ENCODE measurements at places on chromosomes 4 and X.

DNA sequence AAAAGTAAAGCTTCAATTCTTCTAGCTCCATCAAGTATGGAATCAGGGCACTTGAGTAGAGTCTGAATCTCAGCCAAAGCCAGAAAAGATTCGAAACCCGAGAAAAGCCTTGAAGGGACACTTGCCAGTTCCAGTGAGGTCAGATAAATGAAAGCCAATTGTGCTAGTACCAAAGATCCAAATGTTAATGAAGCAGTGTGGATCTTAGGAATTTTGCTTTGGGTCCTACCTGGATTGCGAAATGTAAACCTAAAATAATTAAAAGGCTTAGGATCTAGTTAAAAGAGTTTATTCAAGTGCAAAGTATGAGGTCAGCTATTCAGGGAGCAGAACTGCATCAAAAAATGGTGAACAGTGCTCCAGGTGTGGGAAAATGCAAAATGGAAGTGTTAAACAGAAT, 552.6 kb downstream of the NAP1L3 start:
- no peak for DNase-seq

GRCh38 chr4:125283707-125284279, 31.0 kb upstream of the FAT4 start:
- no peak for DNase-seq

DNA sequence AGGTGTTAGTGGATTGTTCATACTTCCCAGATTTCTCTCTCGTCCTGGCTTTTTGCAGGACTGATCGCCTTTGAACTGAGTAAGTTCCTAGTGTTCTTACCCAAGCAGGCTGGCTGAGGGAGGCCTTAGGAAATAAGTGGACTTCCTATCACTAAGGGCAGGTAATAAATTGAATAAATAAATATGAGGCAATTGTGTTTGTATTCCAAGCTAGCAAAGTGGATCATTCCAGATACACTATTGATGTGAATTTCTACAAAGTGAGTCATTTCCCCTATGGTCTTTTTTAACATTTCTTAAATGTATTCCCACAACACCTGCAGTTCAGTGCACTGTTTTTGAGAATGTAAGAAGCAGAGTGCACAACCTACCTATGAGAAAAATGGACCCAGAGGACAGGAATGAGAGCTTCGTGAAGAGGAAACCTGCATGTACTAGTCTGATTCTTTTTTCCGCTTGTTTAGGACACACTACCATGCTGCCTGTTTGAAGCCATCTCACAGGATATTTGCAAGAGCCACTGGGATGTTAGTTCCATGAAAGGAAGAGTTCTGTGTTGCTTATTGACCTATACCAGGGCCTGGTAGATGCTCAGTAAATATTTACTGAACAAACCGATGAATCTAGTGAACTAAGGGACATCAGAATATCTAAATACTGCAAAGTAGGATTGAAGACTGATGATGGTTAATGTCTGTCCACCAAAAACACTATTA, 29.0 kb upstream of the SMAD1 start:
- no peak for DNase-seq

DNA sequence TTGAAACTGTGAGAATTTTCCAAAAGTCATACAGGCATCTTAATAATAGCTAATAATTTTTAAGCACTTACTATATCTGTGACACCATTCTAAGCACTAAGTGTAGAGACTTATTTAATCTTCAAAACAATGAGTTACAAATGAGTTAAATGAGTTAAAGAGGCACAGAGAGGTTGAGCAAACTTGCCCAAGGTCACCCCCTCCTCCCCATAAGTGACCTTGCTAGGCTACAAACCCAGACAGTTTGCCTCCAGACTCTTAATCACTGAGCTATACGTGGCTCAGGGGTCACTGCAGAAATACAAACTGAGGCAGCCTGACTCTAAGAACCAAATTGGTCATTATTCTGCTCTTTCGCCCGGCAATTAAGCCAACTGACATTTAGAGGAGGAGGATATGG, 15.5 kb downstream of the CTPS2 start:
- DNase-seq, result no peak

DNA sequence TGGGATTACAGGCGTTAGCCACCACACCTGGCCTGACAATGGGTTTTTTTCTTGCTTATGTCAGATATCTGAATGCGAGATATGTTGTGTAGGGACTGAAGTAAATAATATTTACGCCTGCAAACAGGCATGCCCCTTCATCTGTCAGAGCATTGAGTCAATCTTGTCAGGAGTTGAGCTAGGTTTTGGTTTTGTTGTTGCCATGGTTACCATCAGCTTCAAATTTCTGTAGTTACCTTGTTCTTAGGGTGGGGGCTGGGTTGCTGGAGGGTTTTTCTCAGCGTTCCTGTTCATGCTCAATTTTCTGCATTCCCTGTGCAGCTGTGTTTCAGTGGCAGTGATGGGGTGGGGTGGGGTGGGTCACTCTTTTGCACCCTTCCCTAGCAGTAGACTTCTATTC, 14.5 kb downstream of the MRPL1 start:
- no peak for DNase-seq

- no peak for DNase-seq
These were observed 1060.2 kb downstream of the TECRL start for GRCh38 chr4:63348735-63349673.

GRCh38 chr4:171532968-171533367, 280.2 kb upstream of the GALNTL6 start:
- DNase-seq, result no peak

GRCh38 chr4:9924750-9925149, 96.5 kb downstream of the SLC2A9 start:
- DNase-seq, result no peak

Measured in omental fat pad (tissue), 4 donors.